ENCODE measurements at places on chromosomes 12 and 14.

- DNase-seq, result no peak
These were observed 19.8 kb upstream of the DHRS7 start for GRCh38 chr14:60184905-60185555.

GRCh38 chr14:105485739-105486162 is 935 bp upstream of the CRIP1 start:
- DNase-seq, result peak; percentile 67

GRCh38 chr14:58822856-58823255 is 185.1 kb downstream of the DACT1 start:
- DNase-seq, result no peak

- no peak for DNase-seq
These were observed 14.4 kb upstream of the FIGNL2 start for GRCh38 chr12:51862947-51863346.

- DNase-seq, result no peak
These were observed 167.9 kb downstream of the PHETA1 start for GRCh38 chr12:111201036-111201435.

GRCh38 chr14:37413504-37414003 is 181.5 kb downstream of the FOXA1 start:
- DNase-seq, result no peak

DNA sequence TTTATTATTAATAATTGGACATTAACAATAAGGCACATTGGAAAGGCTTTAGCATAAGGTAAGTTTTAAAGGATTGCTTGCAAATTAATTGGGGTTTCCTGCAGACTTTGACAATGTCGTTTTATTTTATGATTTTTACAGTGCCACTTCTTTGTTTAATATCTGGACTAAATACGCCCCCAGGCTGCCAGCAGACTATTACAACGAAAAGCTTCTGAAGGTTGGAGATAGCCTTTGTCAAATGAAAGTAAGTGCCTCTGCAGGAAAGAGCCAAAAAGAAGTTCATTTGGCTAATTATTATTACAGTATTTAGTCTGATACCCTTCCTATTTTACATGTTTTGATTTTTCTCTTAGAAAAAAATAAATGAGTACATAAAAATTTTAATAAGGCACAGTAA is 11.3 kb downstream of the CFAP54 start:
- DNase-seq, result peak; percentile 25

All from NCI-H460 (cell line).